ENCODE measurements at places on chromosomes 3 and 15.

DNA sequence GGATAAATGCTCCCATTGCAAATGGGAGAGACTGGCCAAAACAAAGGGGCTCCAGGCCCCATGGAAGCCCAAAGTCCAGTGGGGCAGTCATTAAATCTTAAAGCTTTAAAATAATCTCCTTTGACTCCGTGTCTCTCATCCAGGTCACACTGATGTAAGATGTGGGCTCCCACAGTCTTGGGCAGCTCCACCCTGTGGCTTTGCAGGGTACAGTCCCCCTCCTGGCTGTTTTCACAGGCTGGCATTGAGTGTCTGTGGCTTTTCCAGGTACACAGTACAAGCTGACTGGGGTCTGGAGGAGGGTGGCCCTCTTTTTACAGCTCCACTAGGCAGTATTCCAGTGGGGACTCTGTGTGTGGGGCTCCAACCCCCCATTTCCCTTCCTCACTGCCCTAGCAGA, 45.9 kb downstream of the NIPA2 start:
- no peak for DNase-seq

GRCh38 chr15:28868744-28869345, 16.9 kb upstream of the APBA2 start:
- DNase-seq: no peak

- DNase-seq: no peak
Observed at GRCh38 chr3:86554383-86554782, 436.6 kb downstream of the VGLL3 start.

DNA sequence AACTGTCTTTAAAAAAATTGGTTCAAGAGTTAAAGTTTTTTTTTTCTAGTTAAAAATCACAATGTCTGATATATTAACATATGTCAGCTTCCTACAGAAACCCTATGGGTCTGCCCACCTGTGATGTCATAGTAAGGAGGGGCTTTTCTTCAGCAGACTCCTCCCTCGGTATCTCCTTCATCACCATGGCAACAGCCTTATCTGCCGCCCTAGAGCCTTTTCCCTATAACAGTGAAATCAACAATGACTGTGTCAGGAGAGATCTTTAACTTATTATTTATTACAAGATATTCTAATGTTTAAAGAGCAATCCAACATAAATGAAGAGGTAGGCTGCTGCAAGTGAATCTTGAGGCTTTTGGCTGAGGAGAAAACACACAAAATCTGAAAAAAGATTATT, 138.7 kb downstream of the PEX5L start:
- DNase-seq: peak; percentile 45

DNA sequence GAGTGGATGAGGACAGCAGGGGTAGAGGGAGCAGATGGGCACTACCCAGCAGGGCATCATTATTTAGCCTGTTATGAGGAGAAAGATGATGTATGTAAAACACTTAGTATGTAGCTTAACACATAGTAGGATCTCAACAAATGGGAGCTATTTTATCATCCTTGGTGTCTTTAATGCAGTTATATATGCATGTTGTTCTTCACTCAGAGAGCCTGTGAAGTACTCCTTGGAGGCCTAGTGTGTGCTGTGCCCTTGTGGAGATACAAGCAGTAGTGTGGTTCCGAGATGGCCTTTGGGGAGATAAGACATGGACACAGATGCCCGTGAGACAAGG, 124.2 kb downstream of the LIPC start:
- DNase-seq: no peak

DNA sequence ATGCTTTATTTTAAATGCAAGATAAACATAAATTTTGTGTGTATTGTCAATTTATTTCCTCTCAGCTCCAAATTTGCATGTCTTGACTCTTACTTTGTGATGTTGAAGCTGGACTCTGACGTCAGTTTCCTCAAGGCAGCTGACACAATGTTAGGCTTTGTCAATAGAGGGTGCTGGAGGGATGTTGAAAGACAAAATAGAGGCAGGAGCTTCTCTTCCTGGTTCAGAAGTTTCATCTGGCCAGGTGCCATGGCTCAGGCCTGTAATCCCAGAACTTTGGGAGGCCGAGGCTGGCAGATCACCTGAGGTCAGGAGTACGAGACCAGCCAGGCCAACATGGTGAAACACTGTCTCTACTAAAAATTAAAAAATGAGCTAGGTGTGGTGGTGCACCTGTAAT, 408.6 kb downstream of the GBE1 start:
- DNase-seq: no peak

DNA sequence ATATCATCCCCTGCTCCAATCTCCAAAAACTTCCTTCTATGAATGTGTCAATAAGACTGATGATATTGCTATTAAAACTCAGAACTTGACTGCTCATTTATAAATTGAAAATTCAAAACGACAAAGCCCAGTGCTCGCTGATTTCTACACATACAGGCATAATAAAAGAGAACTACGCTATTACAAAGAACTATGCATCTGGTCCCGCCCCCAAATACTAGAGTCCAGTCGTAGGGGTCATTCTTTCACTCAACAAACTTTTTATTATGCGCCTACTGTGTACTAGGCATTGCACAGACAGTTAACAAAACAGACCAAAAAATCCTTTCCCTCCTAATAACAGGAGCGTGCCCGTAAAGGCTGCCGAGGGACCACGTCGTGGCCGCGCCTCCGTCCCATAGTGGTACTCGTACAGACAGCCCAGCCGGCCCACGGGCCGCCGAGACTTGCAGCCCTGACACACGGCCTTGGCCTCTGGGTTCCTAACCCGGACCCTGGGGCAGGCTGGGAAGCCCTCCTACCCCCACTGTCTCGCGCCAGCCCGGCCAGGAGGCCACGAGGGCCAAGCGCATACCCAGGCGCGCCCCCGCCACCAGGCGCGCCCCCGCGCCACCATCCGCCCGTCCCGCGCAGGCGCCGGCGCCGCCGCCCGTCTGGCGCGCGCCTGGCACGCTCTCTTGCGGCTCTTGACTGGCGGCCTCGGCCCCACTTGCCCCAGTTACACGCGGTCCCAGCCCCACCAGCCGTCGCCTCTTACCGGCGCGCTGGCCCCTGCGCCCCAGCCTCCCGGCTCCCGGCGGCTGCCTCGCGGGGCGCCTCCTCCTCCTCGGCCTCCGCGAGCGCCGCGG, 757 bp downstream of the AVEN start:
- peak; percentile 70 for DNase-seq

- DNase-seq: no peak
Observed at GRCh38 chr3:51715231-51715976, 8.5 kb downstream of the GRM2 start.

GRCh38 chr3:118116991-118117390, 917.7 kb downstream of the IGSF11 start:
- no peak for DNase-seq

DNA sequence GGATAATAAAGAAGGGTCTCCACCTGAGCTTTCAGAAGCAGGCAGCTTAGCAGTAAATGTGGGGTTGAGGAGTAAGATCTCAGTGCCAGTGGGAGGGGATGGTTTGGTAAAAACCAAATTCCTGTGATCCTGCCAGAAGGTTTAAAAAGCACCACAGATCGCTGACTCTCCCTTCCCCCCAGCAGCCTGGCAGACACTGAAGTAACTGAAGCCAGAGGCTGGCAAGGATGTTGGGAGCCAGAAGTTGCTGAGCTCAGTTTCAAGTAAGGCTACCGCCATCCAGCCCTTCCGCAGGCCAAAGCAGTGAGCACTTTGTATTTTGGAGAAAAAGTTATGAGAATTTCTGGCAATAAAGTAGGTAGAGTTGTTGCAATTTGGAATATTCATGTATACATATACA, 246.4 kb downstream of the ZNF621 start:
- no peak for DNase-seq

DNA sequence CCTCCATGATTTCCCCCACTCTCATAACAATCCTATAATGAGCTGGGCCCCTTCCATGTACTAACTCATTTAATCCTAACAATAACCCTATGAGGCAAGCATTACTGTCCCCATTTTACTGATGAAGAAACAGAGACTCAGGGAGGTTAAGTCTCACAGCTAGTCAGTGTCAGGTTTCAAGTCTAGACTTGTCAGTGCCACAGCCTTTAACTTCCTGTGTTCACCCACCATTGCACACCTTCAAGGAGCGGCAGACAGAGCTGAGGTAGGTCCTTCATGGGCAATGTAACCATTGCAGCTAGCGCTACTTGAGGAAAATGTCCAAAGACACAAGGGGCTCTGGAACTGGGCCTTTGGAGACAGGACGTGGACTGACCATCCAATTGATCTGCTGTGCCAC, 105.8 kb upstream of the CTNNB1 start:
- no peak for DNase-seq

DNA sequence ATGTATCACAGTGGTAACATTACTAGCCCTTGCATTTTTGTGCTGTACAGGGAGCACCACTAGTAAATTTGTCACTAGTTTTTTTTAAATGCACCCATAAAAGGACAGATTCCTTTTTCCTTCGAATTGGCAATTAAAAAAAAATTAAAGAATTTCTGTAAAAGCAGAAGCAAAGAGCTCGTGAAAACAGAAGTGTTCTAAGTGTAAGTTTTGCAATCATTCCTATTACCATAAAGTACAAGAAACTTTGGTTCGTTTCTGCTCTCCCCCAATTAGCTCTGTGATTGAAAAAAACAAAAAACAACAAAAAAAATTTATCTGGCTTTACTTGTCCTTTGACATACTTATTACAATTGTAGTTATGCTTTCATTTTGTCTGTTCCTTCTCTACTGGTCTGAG, 5.3 kb downstream of the SERP1 start:
- DNase-seq: no peak

GRCh38 chr3:169971522-169971921, 4.9 kb downstream of the SEC62 start:
- DNase-seq: no peak

DNA sequence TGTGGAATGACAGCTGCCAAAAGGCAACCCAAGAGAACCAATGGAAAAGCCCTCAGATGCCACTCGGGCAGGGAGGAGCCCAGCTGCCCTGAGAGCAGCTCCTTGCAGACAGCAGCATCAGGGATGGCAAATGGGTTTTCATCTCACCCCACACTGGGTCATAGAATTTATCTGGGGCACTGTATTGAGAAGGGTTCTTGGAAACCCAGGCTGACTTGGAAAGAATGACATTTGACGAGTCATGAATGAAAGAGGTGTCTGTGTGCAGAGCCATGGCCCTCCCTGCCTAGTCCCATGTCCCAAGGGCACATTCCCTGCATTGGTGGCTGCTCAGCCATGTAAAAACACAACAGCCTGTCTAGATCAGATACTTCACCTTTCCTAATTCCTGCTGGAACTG, 157.9 kb upstream of the BHLHE40 start:
- no peak for DNase-seq

DNA sequence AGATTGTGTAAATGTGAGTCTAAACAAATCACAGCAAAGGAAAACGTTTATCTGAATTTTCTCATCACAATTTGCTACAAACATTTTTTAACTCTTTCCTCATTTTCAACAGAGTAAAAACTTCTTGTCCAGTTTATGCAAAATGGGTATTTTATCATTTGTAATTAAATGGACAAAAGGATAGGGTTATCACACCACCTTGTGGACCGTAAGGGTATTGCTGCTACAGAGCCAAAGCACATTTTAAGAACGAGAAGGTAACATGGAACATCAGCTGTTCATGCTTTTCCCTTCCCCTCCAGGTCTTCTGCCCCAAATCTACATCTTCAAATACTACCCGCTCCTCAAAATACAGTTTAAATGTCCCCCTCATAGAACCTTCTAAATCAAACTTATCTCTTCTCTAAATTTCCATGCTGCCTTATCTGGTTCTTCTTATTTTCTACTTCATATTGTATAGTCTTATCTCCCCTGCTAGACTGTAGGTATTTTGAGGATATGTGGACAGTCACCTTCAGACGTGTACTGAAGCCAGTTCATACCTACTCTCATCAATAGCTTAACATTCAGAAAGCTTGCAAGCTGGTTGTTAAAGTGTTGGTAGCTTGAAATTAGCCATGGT, 12.8 kb upstream of the SETMAR start:
- DNase-seq: peak; percentile 43

GRCh38 chr3:126889276-126890201, 93.4 kb upstream of the PLXNA1 start:
- DNase-seq: no peak

DNA sequence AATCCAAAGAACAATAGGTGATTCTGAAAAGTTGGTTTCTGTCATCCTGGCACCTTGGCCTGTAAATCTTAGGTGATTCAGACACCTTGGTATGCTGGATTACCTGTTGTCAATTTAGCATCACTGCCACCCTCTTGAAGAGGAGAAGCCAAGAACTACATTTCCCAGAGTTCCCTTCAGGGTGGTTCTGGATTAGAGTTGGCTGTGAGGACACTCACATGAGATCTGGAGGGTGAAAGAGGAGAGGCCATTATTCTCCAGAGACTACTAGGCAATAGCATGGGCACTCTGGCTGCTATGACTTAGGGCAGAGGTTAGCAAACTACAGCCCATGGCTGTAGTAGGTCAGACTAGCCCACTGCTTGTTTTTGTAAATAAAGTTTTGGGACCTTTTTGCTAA, 41.7 kb upstream of the CORO2B start:
- no peak for DNase-seq

DNA sequence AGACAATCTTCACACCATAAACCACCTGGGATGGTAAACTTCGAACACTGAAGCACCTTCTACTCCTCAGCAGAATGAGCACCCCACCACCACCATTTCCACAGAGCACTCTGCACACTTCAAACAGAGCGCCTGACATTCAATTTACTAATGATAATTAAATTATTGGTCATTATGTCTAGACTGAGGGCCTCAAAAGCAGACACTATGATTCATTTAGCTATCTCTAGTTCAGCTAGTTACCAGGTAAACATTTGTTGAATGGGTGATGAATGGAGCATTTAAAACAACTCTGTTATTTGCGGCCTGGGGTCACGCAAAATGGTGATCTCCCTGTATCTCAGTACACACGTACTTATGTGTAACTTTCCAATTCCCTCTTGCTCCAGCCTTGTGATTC, 40.9 kb downstream of the ACAP2 start:
- DNase-seq: no peak

GRCh38 chr3:9884555-9885165, 4.6 kb upstream of the CIDEC start:
- DNase-seq: no peak

DNA sequence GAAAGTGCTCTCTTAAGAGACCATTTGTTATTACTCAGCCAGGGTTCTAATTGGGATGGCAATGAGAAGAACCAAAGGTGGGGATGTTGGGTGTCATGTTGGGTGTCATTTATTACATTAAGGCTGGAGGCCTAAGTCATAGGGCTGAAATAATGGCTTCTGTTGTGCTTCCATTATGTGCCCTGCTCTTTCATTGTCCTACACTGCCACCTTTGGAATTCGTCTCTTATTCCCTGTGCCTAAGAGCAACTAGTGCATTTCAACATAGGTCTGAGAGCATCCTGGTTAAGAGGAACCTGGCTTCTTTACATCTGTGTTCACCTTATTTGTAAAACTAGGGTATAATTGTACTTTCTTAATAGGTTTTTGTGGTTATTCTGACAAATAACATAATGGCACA, 32.2 kb downstream of the RIOX2 start:
- no peak for DNase-seq

- no peak for DNase-seq
Observed at GRCh38 chr15:68558318-68559305, 20.2 kb upstream of the CORO2B start.

- peak; percentile 58 for DNase-seq
Observed at GRCh38 chr15:91186904-91187656, 87.0 kb downstream of the SV2B start.
